ENCODE measurements at places on chromosomes 7 and 10. TPM values are rescaled to one million over a fixed set of nuclear protein-coding genes. Genes with fewer than 3 reads are reported as not detected.
A peak's percentile ranks its signal among the peaks of the same experiment; 100 is the strongest.

ZPBP gene
- total RNA-seq: not detected

TMEM130 gene
- 1.1 TPM for total RNA-seq

SPDYE2B gene
- total RNA-seq: not detected

HDAC9 gene
- 21.7 TPM for total RNA-seq

ARHGEF5 gene
- total RNA-seq: 4.7 TPM

RASA4 gene
- 8.8 TPM for total RNA-seq

FAM13C gene
- 6.2 TPM for total RNA-seq

DNAJC30 gene
- 2.9 TPM for total RNA-seq

CHRM2 gene
- total RNA-seq: 1.2 TPM

DPP6 gene
- not detected for total RNA-seq

DNA sequence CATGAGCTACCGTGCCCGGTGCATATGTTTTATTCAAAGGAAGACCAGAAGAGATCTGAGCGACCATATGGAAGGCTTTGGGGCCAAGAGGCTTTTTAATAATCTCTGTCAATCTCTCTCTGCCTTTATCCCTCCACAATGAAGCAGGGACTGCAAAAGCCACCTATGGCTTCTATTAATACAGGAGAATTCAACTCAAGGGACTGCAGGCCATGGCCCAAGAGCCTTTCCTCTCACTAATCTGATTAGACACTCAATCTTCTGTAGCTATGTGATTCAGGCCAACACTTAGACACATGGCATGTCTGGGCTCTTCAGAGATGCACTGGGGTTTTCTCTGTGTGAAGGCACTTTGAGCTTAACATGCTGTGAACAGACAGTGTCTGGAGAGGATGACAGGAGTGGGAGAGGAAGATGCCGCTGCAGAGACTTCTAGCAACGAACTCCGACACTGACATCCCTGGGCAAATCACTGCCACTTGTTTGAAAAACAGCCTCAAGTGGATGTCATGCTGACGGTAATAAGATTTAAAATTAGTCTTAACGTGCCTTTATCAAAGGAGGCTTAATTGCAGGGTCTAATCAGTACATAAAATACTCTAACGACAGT lies 114.4 kb upstream of the AOAH start:
- DNase-seq: no peak

DNA sequence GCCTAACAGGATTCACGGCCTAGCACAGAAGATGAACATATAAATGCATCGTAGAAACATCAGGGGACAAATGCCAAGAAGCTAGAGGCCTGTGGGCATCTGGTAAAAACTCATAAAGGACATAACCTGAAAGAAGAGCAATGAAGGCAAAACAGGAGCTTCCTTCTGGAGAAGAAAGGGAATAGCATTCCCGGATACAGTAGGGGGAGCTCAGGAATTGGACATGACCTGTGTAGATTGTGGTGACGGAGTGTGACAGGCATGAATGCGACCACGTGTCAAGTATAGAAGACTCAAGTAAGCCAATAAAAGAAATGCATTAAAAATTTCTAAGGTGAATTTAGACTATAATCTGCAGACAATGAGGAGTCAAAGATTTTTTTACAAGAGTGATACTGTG lies 270.1 kb downstream of the AGMO start:
- DNase-seq: no peak

GRCh38 chr7:150970424-150970823 lies 7.7 kb downstream of the KCNH2 start:
- no peak for DNase-seq

DNA sequence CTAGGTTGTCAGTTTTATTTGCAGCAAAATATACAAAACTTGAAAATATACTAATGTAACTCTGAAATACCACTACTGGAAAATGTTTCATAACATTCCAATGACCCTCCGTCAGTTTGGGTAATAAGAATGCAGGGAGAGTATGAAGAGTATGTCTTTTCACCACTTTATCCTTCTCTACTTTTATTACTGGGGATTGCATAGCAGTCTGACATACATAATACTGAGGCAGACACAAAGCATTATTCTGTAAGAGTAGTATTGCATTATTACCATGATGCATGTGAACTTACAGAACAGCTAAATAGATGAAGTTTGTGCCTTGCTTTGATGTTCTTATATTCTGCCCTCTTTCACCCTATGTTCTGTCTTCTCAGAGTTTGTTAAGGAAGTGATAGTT lies 151.8 kb upstream of the TPK1 start:
- DNase-seq: no peak

DNA sequence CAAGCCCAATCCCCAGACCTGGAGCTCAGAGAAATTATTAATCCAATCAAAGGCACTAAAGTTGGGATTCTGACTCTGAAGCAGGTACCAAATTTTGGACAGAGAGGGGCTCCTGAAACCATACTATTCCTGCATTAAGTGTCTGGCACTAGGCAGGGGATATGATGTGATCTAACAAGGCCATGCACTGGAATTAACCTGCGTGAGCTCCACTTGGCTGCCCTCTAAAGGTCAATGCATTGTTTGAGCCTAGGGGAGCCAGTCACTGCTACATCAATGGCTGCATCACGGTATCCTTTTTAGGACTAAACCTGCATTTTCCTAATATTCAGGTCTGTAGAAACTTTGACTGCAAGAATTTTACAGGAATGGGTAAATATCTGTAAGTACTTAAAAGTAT lies 42.1 kb downstream of the ST8SIA6 start:
- no peak for DNase-seq

GRCh38 chr7:151727579-151728285 lies 149.2 kb downstream of the PRKAG2 start:
- DNase-seq: peak; percentile 100

- no peak for DNase-seq
Measured at GRCh38 chr7:77313085-77313484, 103.1 kb downstream of the GSAP start.

- no peak for DNase-seq
Measured at GRCh38 chr10:99676895-99677294, 17.6 kb downstream of the ENTPD7 start.

- DNase-seq: no peak
Measured at GRCh38 chr7:127946847-127947246, 84.4 kb downstream of the LRRC4 start.

GRCh38 chr10:93749218-93749799 lies 8.4 kb upstream of the LGI1 start:
- DNase-seq: no peak

DNA sequence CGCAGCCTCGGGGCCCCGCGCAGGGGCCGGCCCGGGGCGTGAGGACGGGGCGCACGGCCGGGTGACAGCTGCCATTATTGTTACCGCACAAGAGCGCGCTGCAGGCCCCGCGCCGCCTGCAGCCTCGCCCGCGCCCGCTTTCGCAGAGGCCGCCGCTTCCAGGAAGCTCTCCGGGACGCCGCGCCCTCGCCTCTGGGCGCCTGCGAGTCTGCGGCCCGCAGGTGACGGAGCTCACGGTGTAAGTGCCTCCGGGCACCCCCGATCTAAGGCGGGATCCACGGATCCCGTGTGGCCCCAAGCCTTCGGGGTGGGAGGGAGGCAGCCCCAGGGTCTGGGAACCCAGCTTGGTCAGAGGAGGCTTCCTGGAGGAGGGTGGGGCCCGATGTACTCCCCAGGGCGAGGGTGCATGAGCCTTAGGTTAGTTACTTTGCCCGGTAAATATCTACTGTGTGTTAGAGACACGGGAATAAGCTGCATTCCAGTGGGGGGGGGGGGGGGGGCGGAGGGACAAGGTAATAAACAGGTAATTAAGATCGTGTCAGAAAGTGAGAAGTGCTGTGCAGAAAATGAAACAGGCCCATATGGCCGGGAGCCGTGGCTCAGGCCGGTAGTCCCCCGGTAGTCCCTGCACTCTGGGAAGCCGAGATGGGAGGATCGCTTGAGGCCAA lies 638 bp downstream of the IQCE start:
- no peak for DNase-seq

- no peak for DNase-seq
Measured at GRCh38 chr7:117085275-117085674, 132.0 kb downstream of the ST7 start.

DNA sequence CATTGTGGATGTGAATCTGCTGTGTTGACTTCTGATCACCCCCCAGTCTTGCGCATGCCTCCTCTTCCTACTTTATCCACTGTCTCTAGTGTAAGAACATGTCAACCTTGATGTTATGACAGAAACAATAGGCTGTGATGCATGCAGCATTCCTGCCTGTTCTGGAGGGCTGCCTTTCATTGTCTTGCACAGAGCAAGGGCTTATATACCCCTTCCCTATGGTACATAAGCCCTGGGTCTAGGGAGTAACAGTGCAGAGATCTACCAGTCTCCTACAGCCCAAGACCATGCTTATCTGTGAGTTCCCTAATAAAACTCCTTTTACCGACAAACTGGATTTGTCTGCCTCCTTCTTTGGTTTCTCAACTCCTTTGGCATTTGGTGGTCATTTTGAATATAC lies 177.0 kb upstream of the STK17A start:
- DNase-seq: no peak
